Hindlimb muscle (tissue), 1 donor: ENCODE measurements at places on chromosomes 1 and 21. TPM values are rescaled to one million over a fixed set of nuclear protein-coding genes. Genes with fewer than 3 reads are reported as not detected.
A peak's percentile ranks its signal among the peaks of the same experiment; 100 is the strongest.

The NBPF9 gene
- polyA plus RNA-seq: 35.6 TPM

The ASCL5 gene
- polyA plus RNA-seq: 0.70 TPM

DNA sequence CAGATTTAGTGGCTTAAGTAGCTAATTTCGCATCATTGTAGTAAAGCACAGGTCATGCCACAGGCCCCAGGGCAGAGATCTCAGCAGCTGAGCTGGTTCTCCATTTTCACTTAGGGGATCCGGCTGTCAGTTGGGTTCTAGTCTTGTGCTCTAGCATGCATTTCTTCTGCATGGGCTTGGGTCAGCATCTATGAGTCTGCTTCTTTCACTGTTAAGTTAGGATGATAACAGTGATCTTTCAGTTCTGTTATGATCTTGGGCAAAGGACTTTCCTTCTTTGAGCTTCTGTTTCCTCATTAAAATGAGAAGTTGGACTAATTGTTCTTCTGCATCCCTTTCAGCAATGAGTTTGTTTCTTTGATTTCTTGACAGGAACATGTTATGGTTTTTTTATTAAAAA is 123.6 kb upstream of the DNAH14 start:
- no peak for DNase-seq

DNA sequence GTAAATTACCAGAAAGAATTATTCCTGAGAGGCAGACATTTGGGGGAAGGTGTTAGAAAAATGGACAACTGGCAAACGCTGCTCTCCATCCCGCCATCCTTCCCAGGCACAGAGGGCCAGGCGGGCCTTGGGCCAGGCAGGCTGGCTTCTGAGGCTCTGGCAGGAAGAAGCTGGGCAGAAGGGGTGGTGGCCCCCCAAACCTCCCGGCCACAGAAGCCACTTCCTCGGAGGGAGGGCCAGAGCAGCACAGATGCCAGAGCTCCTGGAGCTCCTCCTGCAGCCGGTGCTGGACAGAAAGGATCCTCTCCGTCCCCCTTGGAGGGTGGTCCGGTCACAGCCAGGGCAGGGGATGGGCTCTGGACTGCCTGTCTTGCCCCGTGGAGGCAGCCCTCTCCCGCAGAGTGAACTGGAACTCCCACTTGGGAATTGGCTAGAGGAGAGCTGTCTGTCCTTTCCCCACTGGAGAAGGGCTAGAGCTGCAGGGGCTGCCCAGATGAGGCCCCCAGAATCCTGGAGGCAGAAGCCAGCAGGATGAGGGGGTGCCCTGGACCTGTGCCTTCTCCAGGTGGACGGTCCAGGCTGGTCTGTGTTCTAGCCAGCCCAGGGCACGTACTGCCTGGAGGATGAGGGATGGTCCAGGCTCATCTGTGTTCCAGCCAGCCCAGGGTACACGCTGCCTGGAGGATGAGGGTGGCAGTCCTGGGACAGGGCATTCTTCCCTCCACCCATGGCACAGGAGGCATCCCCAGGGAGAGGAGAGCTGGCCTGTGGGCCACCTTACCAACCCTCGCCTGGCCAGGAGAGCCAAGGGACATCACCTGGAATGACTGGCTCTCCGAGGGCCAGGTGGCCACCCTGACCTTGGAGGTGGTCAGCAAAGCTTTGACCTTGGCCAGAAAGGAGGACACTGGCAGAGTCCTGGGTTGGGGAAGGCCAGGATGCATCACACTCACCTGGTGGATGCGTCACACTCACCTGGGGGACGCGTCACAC is 47.4 kb upstream of the ACTRT2 start:
- DNase-seq: no peak

DNA sequence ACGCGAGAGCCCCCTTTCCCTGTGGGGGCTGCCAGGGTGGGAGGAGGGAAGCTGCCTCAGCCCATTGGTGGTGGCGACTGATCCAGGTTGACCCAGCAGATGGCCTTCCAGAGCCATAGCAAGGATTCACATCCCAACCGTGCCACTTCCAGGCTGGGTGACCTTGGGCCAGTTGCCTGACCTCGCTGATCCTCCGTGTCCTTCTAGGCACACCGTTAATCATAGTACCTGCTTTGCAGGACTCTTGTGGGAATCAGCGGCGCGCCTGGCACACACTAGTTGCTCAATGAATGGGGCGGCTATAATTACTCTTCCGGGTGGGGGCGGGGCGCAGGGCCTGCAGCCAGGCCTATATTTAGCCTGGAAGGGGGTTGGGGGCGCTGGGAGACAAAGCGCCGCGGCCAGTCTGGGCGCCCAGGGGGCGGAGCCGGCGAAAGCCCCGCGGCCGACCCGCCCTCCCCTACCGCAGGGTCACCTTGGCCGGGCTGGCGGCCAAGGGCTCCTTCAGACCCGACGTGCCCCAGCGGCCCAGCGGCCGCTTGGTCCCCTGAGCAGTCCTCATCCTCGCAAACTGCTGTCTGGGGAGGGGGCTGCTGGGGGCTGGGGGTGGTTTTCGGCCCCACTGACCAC is 5.1 kb downstream of the HSPB7 start:
- DNase-seq: peak; percentile 62

DNA sequence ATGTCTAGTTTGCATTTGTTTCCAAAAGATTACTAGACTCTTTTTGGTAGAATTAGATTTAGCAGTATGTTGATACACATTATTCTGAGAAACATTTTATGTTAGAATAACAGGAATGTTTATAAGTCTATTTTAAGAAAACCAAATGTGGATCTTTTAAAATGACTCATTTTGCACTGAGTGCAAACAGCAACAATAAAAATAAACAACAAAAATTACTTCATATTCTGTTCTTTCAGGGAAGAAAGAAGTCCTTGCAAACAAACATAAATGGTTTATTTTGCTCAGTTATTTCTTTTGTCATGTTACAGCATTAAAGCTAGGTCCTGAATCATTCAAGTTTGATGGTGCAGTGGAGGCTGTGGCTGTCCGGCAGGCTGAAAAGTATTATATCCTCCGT is 106.8 kb upstream of the TENT5C start:
- no peak for DNase-seq

DNA sequence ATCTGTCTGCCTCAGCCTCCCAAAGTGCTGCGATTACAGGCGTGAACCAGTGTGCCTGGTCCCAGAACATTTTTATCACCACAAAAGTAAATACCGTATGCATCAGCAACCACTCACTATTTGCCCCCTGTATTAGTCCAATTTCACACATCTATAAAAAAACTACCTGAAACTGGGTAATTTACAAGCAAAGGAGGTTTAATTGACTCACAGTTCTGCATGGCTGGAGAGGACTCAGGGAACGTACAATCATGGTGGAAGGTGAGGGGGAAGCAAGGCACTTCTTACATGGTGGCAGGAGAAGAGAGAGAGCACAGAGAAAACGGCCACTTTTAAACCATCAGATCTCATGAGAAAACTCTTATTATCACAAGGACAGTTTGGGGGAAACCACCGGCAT is 25.6 kb upstream of the CTH start:
- DNase-seq: no peak
